ENCODE measurements at places on chromosomes 1 and 21.

DNA sequence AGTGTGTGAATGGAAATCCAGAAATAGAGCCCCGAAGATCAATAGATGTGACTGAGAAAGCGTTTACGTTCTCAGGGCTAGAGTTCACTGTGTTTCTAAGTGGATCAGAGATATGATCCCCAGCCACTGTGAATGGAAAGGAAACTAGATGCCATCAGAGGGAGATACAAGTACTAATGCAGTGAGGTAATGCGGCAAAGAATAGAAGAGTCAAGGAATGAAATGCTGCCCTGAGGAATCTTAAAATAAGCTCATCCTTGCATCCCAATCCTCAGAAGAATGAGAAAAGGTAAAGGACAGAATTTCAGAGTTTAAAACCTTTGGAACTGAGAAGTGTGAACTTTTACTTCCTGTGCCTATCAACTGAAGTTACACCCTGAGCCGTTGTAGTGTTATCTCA is 165.5 kb upstream of the ESRRG start:
- peak; percentile 79 for DNase-seq

DNA sequence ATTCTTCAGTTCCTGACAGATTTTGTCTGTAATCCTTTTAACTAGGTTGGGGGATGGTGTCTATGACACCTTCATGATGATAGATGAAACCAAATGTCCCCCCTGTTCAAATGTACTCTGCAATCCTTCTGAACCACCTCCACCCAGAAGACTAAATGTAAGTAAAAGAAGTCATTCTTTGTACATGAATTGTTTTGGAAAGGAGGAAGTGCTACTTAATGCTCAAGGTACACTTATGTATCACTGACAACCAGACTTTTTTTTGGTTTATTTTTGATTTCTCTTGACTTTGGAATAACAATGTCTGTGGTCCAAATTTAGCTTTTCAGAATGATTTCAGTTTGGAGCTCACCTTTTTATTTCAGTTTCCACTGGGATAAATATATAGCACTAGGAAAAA is 2.3 kb downstream of the DYRK3 start:
- DNase-seq: no peak

GRCh38 chr1:1072849-1073742 is 1.0 kb downstream of the RNF223 start:
- no peak for DNase-seq

- DNase-seq: no peak
Observed at GRCh38 chr1:208538587-208538986, 294.4 kb upstream of the PLXNA2 start.

DNA sequence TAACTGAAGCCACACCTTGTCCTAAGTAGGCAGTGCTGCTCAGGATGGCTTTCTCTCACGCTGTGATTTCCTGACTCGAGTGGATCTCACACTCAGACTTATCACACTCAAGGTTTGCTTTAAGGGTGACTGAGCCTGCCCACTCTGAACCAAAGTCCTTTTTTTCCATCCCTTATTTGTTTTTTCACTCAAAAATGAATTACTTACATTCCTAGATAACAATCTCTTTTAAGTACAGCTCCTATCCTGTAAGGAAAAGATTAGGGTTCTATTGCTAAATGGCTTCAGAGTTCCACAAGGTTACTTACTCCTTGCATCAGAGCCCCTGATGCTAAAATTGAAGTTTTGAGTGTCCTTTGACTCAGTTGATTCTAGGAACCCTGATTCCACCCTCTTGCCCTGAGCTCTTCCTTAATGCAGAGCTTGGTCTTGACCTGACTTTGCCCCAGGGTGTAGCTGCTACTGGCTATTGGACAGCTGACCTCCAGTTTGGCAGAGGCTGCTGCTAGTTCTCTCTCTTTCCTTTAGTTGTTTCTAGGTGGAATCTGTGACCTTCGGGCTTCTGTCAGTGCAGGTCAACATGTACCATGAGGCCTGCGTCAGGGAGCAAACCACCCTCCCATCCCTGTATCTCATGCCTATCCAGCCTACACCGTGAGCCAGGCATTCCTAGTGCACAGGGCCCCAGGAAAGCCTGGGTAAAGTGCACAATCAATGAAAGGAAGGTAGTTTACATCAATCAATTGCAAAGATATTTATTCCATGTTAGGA is 80.1 kb upstream of the CD55 start:
- DNase-seq: peak; percentile 62

DNA sequence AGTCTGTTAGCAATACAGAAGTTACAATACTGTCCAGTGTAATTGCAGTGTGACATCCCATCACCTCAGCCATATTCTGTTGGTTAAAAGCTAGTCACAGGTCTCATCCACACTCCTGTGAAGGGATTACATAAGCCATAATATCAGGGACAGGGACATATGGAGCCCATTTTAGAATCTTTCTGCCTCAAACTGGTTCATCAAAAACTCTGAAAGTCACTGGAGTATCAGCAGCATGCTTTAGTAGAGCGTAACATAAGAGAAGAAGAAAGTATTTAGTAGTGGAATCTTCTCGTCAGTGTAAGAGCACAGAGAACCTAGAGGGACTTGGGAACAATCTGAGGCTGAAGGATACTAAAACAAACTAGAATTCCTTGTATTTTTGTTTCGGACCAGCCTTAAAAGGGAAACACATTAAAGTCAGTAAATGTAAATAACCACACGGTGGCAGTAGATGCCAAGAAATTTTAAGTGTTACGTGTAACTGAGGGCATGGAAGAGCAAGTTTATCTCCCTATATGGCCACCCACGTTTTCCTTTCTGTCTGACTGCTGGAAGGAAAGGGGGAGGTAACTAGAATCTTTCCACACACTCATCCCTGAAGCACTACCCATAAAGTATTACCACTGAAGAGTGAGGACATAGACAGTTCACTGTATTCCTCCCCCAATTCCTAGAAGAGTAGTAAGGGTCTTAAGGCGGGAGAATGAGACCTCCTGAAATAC is 41.6 kb upstream of the AGL start:
- peak; percentile 93 for DNase-seq

GRCh38 chr1:24748191-24749121 is 3.2 kb downstream of the CLIC4 start:
- DNase-seq: no peak

DNA sequence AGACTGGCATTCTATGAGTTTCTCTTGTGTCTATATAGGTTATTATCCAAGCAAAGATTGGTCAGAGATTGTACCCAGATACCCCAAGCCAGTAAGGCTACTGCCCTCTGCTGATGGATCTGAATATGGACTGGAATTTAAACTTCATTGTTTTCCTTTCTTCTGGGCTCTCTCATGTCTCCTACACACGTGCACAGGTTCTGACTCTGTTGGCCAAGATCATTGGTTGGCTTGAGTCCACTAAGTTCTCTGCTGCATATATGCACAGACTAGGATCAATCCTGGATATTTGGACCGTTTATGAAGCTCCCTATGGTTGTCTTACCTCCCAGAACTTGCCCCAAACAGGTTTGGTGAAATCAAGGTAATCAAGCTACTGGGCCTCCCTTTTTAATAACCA is 69.7 kb downstream of the CC2D1B start:
- peak; percentile 64 for DNase-seq

GRCh38 chr1:112703706-112704105 is 3.2 kb downstream of the RHOC start:
- no peak for DNase-seq

- no peak for DNase-seq
Observed at GRCh38 chr1:216140730-216141524, 282.3 kb downstream of the USH2A start.

- DNase-seq: no peak
Observed at GRCh38 chr1:181936269-181936668, 125.2 kb downstream of the ZNF648 start.

DNA sequence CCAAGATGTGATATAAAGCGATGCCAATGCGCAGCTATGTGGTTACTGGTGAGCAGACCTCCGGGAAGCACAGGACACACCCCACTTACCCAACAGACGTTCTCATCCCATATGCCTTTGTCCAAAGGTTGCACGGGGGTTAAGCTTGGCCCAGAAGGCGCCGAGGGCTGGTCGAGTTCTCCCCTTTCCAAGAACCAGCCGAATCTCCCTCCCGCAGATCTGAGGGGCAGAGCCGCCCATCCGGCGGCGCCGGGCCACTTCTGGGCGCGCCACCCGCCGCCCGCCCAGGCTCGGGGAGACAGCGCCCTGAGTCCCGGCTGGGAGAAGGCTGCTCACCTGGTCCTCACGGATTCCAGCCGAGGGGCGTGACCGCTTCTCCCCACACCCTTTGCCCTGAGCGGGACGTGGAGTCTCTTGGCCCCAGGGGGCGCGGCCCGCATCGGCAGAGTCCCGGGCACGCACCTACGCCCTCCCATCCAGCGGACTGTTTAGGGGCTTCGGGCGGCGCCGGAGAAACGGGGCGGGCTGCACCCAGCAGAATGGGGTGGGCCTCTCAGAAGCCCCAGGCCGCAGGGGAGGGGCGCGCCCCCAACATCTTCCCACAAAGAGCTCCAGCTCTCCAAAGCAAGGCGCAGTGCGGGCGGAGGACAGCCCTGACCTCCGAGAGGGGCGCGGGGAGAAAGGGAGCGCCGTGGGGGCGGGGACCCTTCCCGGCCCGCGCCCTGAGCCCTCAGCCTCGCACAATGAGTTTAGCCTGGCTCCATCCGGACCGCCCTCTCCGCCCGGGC is 615 bp downstream of the GPR161 start:
- DNase-seq: peak; percentile 48

GRCh38 chr1:9853249-9853595 is 29.5 kb upstream of the CLSTN1 start:
- no peak for DNase-seq

DNA sequence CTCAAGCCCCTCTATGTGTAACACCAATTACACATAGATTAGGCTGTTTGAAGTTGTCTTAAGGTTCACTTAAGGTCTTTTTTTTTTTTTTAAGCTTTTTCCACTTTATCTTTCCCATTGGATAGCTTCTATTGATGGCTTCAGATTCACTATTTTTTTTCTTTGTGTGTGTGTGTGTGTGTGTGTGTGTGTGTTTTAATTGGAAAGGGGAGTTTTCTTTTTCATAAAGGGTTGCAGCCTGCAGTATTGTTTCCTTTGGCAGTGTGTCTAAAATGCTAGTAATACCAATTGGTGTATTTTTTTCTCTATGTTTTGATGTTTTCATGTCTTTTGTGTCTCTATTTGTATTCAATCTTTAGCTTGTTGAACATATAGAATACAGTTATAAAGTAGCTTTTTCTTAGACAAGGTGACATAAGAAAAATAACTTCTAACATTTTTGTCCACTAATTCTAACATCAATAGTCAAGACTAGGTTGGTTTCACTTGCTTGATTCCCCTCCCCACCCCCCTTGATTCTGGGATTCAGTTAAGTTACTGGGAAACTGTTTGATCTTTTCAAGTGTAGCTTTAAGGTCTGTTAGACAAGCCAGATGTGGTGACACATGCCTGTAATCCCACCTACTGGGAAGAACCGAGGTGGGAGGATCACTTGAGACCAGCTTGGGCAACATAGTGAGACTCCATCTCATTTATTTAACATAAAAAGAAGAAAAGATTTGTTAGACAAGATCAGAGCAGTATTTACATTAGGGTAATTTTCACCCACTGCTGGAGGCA is 21.4 kb downstream of the PRRC2C start:
- DNase-seq: peak; percentile 88

DNA sequence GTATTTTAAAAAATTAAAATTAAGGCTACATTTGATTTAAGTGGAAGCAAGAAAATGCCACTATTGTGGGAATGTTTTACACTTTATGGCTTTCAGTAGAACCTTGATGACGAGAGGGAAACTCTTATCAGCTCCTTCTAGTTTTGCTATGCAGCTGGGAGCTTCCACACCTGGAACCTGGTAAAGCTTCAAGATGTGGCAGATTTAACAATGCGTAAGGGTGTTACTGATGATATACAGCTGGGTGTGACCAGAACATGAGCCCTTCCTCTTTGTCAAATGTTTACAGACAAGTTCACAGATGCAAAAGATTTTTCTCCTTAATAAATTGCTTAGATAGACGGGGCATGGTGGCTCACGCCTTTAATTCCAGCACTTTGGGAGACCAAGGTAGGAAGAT is 20.3 kb downstream of the TTC13 start:
- peak; percentile 8 for DNase-seq

- DNase-seq: no peak
Observed at GRCh38 chr1:214164173-214164572, 116.8 kb upstream of the SMYD2 start.

- no peak for DNase-seq
Observed at GRCh38 chr1:203476216-203476814, 709 bp downstream of the PRELP start.

DNA sequence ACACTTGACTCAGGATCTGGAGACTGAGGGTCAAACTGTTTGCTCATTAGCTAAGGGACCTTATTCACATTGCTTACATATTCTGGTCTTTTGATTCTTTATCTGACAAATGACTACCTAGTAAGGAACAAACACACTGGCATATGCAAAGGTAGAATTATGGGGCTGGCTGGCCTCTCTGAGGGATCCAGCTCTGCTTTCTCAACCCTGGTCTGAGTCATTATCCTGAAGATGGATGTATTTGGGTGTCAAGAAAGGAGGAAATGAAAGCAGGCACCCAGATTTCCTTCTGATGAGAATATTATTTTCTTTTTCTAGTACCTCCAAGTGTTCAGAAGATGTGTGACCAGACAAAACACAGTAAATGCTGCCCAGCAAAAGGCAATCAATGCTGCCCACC is 6.0 kb downstream of the SMCP start:
- no peak for DNase-seq

- DNase-seq: no peak
Observed at GRCh38 chr1:194903524-194903923, 1704.7 kb downstream of the KCNT2 start.

DNA sequence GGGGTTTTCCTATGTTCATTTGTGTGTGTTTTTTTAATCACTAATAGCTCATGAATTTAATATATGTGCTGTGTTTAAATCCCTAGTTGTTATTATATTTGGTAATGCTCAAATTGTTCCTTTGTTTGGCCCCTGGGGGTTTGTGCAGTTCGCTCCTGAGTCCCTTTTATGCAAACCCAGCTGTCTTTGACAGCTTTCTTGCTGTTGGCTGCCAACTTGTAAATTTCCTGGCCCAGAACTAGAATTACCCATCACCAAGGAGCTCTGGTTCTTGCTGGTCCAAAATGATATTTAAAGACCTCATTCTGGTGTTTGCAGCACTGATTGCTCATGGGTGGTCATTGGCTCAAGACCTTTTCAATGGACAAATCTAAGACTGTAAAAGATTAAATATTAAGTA is 39.6 kb upstream of the PGBD5 start:
- DNase-seq: no peak

- no peak for DNase-seq
Observed at GRCh38 chr1:206560007-206560716, 52.1 kb downstream of the EIF2D start.

- peak; percentile 59 for DNase-seq
Observed at GRCh38 chr1:179190861-179191260, 38.6 kb downstream of the ABL2 start.

DNA sequence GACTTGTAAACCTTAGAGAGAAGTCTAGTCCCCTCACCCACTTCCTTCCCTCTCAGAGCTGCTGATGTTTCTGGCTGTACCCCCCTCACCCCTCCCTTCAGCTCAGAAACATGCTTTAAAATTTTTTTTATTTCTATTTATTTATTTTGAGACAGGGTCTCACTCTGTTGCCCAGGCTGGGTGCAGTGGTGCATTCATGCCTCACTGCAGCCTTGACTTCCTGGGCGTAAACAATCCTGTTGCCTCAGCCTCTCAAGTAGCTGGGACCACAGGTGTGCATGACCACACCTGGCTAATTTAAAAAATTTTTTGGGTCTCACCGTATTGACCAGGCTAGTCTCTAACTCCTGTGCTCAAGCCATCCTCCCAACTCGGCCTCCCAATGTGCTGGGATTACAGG is 2.9 kb upstream of the WNT2B start:
- DNase-seq: no peak

GRCh38 chr21:45048968-45049367 is 25.4 kb upstream of the ADARB1 start:
- DNase-seq: no peak
